Cortex of kidney (tissue), 1 donor: ENCODE measurements at places on chromosomes 16 and 17.

DNA sequence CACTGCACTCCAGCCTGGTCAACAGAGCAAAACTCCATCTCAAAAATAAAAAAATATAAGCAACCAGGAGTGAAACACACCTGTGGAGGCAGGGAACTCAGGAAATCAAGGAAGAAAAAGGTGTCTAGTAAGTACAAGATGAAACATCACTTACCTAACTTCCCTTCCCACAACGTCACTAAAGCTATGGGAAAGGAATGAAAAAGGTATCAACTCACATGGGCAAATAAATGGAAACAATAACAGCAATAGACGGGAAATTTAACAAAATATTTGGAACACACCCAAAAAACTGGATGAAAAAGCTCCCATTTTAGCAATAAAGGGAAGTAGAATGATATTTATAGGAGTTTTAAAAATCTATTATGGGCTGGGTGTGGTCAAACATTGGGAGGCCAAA is 31.1 kb downstream of the DDX19A start:
- DNase-seq: no peak

GRCh38 chr17:28127196-28127595 is 84.7 kb downstream of the NLK start:
- no peak for DNase-seq

GRCh38 chr17:50843150-50843905 is 7.9 kb downstream of the WFIKKN2 start:
- DNase-seq: no peak

- no peak for DNase-seq
These were observed 12.4 kb downstream of the ZG16B start for GRCh38 chr16:2842340-2843000.

- DNase-seq: no peak
These were observed 57.2 kb upstream of the SEC14L1 start for GRCh38 chr17:77083531-77083930.

GRCh38 chr17:4901648-4902344 is 1.1 kb downstream of the CHRNE start:
- DNase-seq: no peak

- no peak for DNase-seq
These were observed 46.1 kb downstream of the FANCA start for GRCh38 chr16:89770367-89770766.

DNA sequence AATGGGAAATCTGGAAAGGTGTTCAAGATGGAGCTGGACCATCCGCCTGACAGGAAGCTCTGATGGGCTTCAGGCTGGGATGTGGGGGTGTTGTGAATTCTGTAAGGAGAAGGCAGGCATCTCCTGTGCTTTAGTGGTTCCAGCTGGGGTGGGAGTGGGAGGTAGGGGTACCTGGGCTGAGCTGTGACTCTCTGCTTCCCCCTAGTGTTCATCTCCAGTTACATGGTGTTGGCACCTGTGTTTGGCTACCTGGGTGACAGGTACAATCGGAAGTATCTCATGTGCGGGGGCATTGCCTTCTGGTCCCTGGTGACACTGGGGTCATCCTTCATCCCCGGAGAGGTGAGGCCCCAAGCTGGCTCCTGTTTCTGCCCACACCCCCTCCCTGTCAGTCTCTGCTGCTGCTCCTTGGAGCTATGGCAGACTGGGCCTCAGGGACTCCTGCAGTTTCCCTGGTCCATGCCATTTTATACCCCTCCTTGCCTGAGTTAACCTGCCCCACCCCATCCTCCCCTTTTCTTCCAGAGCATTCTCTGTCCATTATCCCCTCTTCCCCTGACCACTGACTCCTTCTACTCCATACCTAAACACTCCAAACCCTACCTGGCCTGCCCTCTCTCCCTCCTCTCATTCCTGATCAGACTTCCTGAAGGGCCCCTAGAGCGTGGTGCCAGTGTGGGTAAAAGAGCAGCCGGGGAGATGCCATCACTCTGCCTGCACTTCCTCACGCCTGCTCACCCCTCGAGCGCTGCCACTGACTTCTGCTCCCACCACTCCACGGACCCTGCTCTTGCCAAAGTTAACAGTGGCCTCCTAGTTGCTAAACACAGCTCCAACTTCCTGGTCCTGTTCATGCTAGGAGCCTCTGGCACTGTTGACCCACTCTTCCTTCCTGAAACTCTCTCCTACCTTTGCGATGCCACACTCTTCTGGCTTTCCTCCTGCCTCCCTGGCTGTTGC is 3.4 kb downstream of the SPNS1 start:
- DNase-seq: no peak

DNA sequence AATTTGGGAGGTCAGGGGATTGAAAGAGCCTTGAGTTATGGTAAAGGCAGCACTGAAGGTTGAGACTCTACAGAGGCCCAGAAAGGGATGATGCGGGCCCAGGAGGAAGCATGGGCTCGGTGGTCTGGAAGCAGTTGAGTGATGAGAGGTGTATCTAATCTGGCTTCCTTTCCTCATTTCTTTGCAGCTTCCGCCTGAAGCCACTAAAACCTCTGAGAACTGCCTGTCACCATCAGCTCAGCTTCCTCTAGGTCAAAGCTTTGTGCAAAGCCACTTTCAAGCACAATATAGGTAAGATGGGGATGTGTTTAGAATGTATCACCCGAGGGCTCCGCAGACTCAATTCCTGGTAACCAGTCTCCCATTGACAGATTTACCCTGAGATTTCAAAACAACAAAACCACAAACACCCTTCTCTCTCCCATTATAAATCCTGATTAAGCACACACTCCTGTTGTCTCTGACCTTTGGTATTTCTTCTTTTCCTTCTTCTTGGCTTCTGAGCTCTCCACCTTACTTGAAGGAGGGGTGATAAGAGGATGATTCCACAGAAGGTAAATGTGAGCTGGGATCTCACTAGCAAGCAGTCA is 21.2 kb downstream of the USP43 start:
- DNase-seq: no peak

DNA sequence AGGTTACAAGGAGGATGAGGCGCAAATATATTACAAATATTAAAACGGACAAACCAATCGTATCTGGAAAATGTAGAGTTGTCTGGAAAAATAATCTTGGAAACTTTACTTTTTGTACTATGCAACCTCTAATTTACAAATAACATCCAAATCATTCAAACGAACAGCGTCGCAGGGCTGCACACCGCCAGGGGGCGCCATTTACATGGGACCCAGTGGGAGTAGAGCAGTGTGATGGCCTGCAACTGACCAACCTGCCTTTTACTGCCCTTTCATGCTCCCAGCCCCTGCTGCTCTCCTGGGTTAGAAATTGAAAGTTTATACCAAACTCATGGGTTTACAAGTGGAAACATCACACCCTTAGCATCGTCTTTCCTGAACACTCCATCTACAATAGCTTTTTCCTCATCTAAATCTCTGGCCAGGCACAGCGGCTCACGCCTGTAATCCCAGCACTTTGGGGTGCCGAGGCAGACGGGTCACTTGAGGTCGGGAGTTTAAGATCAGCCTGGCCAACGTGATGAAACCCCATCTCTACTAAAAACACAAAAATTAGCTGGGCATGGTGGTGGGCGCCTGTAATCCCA is 10.0 kb downstream of the PITPNC1 start:
- DNase-seq: no peak

DNA sequence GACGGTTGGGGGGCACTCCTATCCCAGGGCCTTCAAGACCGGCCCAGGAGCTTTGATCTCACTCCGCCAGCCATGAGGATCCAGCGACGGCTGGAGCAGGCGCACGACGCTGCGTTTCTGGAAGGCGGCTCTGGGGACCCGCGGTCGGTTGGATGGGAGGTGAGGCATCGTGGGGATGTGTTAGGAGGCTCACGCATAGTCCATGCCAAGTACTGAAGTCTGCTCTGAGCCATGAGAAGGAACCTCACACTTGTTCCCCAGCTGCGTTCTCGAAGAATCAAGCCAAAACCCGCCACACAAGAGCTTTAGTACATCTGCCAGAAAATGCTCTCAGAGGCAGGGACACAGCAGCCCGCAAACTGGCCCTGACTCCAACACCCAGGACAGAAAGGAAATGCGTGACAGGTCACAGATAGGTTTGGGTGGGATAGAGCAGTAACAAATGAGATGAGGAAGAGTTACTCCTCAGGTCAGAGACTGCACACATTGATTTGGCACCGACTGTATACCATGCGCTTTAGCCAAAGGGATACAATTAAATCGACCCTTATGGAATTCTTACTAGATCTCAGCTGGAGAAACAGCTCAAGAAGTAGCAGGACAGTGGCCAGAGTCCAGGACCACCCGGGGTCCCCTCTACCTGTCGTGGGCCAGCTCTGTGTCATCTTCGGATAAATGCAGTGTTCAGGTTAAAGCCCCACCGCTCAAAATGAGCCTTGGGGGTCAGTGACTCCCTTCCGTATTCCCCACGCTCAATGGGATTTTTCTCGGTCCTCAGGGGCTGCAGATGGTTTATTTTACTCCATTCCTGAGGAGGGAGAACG is 6.7 kb upstream of the GSG1L start:
- DNase-seq: no peak
